ENCODE measurements at places on chromosomes 5 and 9. TPM values are rescaled to one million over a fixed set of nuclear protein-coding genes. Genes with fewer than 3 reads are reported as not detected.

The POU5F2 gene
- not detected for polyA plus RNA-seq

The ANKDD1B gene
- 0.39 TPM for polyA plus RNA-seq

The NDFIP1 gene
- polyA plus RNA-seq, result 102 TPM

The TNFSF15 gene
- polyA plus RNA-seq, result not detected

The TCF7 gene
- 600 TPM for polyA plus RNA-seq

The FUT7 gene
- polyA plus RNA-seq, result 1.6 TPM

The STING1 gene
- polyA plus RNA-seq, result 87.3 TPM

The RGS7BP gene
- polyA plus RNA-seq, result not detected

The PPP2CA gene
- 191 TPM for polyA plus RNA-seq

Measured in naive thymus-derived CD8-positive, alpha-beta T cell (primary cell).